Lung (tissue), 17 donors: ENCODE measurements at places on chromosomes 5 and 9. TPM values are rescaled to one million over a fixed set of nuclear protein-coding genes. Genes with fewer than 3 reads are reported as not detected.

DNA sequence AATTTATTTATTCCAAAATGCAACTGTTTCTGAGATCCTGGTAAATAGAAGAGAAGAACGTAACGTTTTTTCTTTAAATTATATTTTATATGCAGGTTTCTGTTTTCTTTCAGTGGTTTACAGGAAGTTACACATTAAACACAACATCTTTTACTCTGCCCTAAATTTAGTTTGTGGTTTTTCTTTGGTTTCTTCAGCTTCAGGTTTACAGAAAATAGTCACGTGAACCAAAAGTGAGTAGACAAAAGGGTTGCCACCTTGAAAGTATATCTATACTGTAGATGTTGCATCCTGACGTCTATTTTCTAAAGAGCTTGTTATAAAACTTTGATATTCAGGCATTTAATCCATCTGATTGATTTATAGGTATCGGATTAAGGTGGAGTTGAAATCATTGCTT is 1236.6 kb downstream of the MAT2B start:
- no peak overlapping the region for H3K27ac ChIP-seq
- H3K4me3 ChIP-seq = no peak overlapping the region
- no peak for DNase-seq
- no peaks in the 10 kb centered on the region for H3K4me1 ChIP-seq

GRCh38 chr5:157464519-157465171 is 4.6 kb downstream of the NIPAL4 start:
- H3K36me3 ChIP-seq = no peaks in the 10 kb centered on the region
- no peak for DNase-seq
- no peak overlapping the region for H3K4me3 ChIP-seq
- no peak overlapping the region for H3K27ac ChIP-seq
- peaks cover 19% of the 10 kb centered on the region for H3K27me3 ChIP-seq

GRCh38 chr9:121071370-121071755 is 3.4 kb upstream of the CNTRL start:
- peaks cover 16% of the 10 kb centered on the region for H3K4me1 ChIP-seq
- no peaks in the 10 kb centered on the region for H3K36me3 ChIP-seq
- H3K4me3 ChIP-seq = no peak overlapping the region
- no peaks in the 10 kb centered on the region for H3K27me3 ChIP-seq
- H3K27ac ChIP-seq = peak overlapping the region; percentile 76
- no peak for DNase-seq

DNA sequence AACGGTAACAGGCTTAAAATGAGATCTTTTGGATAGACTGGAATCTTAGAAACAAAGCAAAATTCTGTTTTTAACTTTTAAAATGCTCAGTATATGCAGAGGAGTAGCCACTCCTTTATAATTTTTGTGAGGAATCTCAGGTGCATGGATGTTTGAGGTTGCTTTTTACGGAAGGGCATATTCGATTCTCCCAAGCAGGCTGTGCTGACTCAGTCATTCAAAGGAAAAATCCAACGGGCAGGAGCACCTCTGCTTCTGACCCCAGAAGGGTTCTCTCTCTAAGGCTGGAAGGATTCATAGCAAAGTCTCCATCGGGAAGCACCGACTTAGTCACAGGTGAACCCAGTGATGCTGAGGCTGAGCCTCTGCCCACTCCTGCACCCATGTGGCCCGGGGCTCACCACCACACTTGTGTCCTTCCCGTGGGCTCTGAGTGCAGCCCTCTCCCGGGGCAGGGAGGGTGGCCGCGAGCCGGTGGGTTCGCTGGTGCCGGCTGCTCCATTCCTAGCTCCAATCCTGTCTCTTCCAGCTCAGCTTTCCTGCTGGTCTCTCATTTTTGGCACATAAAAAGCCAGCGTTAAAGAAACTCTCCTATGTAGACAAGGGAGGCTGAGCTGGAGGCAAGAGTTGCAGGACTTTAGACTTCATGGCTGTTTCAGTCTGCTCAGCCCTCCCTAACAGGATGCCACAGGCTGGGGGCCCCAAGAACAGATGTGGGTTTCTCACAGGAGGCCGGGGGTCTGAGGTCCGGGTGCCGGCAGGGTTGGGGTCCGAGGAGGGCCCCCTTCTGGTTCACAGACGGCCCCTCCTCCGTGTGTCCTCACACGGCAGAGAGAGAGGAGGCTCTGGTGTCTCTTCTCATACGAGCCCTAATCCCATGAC is 135.6 kb upstream of the LPCAT1 start:
- H3K36me3 ChIP-seq = no peaks in the 10 kb centered on the region
- no peaks in the 10 kb centered on the region for H3K4me1 ChIP-seq
- peaks cover 20% of the 10 kb centered on the region for H3K27me3 ChIP-seq
- no peak overlapping the region for H3K4me3 ChIP-seq

- no peak overlapping the region for H3K27ac ChIP-seq
- DNase-seq = no peak
- no peaks in the 10 kb centered on the region for H3K36me3 ChIP-seq
- H3K4me1 ChIP-seq = no peaks in the 10 kb centered on the region
- H3K4me3 ChIP-seq = no peak overlapping the region
Observed at GRCh38 chr5:92899611-92900010, 681.4 kb downstream of the NR2F1-AS1 start.

DNA sequence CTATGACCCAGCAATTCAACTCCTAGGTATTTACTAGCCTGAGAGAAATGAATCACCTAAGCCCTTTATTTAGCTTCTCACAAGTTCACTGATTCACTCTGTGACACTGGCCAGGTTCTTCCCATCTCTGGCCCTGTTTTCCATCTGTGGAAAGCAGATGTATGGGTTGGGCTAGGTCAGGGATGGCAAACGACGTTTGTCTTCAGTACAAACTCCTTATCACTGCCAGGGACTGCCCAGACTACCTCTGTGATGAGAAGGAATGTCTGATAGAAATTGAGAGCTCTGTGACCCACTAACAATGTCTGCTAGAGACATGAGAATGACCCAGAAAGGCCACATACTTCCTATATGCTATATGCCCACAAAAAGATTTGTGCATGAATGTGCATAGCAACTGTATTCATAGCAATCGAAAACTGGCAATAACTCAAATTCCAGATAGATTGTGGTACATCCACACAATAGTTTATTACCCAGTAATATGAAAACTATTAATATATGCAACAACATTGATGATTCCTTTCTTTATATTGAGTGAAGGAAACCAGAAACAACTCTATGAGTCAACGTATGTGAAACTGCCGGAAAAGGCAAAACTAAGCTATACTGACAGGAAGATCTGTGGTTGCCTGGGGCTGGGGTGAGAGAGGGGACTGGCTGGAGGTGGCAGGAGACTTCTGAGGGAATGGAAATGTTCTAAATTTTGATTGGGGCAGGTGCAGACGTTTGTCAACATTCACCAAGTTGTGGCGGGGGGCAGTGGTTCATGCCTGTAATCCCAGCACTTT is 32.0 kb upstream of the ADAM19 start:
- no peaks in the 10 kb centered on the region for H3K27me3 ChIP-seq
- no peak overlapping the region for H3K27ac ChIP-seq
- H3K4me3 ChIP-seq = no peak overlapping the region
- DNase-seq = no peak
- no peaks in the 10 kb centered on the region for H3K36me3 ChIP-seq

- H3K4me1 ChIP-seq = peaks cover 8% of the 10 kb centered on the region
- H3K4me3 ChIP-seq = no peak overlapping the region
- DNase-seq = no peak
- H3K27ac ChIP-seq = no peak overlapping the region
- H3K27me3 ChIP-seq = no peaks in the 10 kb centered on the region
Observed at GRCh38 chr5:159783726-159784247, 132.5 kb upstream of the ADRA1B start.

DNA sequence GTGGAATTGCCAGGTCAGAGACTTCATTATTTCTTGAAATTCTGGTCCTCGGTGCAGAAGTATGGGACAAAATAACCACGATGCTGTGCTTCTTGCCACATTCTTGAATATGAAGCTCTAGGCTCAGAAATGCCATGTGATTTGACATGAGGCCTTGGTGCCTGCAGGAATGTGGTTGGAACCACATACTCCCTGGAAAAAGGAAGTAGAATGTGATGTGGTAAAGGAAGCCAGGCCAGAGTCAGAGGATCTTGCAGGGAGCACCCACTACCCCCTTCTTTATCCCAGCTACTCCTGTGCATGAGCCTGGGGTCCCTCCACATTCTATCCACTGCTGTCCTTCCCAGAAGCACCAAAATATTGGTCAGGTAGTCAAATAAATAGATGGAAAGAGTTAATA is 80.9 kb downstream of the FOXD1 start:
- H3K4me1 ChIP-seq = no peaks in the 10 kb centered on the region
- H3K4me3 ChIP-seq = no peak overlapping the region
- no peak overlapping the region for H3K27ac ChIP-seq
- H3K36me3 ChIP-seq = no peaks in the 10 kb centered on the region

Gene SETD9
- total RNA-seq = 10.4 TPM

Gene C5orf52
- total RNA-seq = not detected

Gene SPATA31E1
- total RNA-seq = not detected
